ENCODE measurements at places on chromosomes 1 and 21. TPM values are rescaled to one million over a fixed set of nuclear protein-coding genes. Genes with fewer than 3 reads are reported as not detected.

- DNase-seq, result no peak
These were observed 20.2 kb upstream of the SDC3 start for GRCh38 chr1:30928789-30929134.

- no peak for DNase-seq
These were observed 710 bp upstream of the SLC30A1 start for GRCh38 chr1:211579440-211580302.

Gene PRELP
- not detected for total RNA-seq

Gene SYCP1
- total RNA-seq, result not detected

DNA sequence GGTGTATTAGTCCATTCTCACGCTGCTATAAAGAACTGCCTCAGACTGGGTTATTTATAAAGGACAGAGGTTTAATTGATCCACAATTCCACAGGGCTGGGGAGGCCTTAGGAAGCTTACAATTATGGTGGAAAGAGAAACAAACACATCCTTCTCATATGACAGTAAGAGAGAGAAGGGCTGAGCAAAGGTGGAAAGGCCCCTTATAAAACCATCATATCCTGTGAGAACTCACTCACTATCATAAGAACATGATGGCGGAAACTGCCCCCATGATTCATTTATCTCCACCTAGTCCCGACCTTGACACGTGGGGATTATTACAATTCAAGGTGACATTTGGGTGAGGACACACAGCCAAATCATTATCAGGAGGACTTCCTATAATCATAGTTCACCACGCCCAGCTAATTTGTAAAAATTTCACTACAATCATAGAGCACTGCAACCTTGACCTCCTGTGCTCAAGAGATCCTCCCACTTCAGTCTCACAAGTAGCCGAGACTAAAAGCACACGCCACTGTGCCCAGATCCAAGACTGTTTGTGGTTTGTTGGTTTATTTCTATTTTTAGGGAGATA lies 164.9 kb downstream of the RERE start:
- DNase-seq, result no peak

GRCh38 chr1:185257950-185258208 lies 59.2 kb downstream of the IVNS1ABP start:
- no peak for DNase-seq

DNA sequence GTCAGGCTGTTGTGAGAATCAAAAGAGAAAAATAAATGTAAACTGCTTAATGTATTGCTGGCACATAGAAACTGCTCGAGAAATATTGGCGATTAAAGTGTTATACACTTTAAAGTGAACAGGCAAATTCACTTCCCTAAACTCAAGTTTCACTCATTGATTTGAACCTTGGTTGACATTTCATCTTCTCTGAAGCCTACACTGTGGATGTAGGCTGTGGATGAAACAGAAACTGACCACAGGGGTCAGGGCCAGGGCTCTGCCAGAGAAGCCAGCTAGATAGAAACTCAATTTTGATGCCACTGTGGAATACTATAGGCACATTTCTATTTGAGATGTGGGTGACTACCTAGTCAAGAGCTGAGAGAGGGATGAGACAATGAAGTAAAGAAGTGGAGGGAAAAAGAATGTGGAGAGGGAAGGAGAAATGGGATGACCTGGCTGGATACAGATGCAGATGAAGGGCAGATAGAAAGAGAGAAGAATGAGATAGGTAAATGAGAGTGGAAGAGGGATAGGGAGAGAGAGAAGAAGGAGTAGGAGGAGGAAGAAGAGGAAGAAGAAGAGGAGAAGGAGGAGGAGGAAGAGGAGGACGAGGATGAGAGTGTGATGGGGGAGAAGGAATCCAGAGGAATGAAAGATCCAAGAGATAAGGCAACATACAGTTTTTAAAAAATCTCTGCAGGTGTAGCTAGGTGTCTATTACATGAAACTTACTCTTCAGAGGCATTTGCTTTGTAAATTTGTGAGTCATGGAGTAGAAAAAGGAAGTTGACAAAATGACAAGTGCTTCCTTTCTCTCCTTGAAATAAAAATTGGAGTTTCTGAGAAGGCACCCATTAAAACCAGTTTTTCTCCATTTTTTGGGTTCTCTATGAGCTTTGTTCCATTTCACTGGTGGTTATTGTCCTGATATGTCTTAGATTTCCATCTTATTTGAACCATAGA lies 17.4 kb upstream of the CD1D start:
- DNase-seq, result no peak

DNA sequence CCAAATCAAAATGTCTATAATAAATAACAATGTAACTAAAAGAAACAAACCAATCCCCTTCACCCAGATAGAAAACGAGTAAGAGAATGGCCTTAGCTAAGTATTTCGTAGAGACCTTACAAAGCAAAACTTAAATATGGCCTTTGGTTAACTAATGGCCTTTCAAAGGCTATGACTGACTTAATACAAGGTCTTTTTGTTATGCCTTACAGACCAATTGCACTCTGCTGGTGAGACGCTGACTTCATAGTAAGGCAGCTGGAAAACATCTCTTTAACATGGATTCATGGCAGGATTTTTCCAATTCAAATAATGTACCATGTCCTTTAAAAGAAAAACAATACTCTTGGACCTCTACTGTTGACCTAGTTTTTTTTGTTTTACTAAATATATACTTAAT lies 15.8 kb upstream of the TBCE start:
- DNase-seq, result no peak
